HAP-1 (cell line): ENCODE measurements at places on chromosomes 5 and 9.

DNA sequence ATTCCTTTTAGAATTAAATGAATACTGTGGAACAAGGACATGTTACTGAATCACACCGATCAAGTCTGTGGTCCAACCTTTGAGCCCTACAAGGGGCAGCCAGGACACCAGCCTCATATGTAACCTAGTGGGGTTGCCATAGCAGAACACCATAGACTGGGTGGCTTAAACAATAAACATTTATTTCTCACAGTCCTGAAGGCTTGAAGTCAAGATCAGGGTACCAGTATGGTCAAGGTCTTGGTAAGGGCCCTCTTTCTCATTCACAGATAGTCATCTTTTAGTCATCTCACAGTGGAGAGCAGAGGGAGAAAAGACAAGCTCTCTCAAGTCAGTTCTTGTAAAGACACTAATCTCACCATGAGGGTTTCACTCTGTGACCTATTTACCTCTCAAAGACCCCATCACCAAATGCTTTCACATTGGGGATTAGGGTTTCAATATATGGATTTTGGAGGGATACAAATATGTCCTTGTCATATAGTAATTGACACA, 422.5 kb downstream of the GADD45G start:
- DNase-seq: no peak

DNA sequence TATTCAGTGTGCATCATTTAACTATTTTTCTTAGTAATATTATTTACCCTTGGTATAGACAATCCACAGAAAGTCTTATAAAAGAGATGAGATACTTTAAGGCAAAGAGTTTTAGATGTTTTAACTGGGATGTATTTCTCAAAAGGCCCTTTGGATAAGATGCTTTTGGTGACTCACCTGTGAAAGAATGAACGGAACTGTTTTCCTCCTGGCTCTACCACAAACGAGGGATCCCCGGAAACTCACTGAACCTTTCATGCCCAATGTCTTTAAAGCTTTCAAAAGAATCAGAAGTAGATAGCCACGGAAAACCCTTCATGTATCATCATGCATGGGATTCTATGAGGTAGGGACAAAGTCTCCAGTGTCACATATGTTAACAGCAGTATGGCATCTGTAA, 1.6 kb downstream of the ZNF782 start:
- DNase-seq: no peak

DNA sequence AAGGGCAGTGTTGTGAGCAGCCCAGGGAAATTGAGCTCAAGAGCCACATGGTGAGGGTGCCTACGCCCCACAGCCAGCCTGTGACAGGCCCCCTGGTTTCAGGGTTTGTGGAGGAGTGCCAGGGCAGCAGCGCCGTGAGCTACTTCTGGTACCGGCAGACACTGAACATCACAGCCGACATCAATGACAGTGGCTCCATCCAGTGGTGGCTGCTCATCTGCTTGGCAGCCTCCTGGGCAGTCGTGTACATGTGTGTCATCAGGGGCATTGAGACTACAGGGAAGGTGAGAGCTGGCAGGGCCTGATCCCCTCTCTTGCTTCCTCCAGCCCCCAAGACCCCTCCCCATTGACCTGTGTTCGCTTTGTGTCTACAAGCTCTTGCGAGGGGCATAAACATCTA, 10.2 kb downstream of the SLC6A18 start:
- no peak for DNase-seq

DNA sequence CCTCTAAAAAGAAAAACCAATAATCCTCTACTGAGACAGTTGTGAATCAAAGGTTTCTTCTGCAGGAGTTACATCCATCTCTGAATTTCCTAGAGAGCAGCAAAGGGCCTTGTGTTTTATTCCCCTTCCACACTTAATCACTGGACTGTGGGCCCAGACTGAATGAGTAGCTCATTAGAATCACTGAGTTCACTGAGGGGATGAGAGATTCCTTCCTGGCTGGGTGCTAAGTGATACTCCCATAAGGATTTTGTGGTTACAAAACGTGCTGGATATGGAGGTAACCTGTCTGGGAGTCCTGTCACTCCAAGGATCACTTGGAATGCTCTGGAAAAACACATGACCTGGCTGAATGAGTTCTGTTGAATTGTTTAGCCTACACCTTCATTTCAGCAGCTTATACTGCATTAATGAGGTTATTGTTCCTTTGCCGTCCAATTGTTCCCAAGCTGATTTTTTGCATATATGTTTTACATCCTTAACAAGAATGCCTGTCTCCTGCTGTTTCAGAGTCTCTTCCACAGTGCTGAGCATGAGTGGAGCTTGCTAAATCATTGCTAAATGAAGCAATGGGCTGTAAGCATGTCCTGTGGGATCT, 82.9 kb downstream of the MEF2C start:
- DNase-seq: no peak

DNA sequence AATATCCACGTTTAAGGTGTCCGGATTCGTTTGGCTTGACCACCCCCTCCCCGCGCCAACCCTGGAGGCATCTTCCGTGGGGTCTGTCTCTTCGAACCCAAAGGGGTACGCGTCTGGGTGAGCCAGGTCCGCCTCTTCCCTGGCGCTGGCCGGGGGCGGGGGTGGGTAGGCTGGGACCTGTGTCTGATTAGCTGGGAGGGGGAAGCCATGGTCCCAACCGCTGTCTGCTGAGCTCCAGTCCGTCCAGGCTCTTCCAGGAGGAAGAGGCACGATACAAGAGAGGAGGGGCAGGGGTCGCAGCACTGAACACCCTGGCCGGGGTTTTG, at the start of gene LVRN:
Gene LVRN, plus strand, starts transcription at position 237 of the 326 bp plus-strand sequence. CDS start 143 bp downstream, outside the sequence.
- DNase-seq: no peak

DNA sequence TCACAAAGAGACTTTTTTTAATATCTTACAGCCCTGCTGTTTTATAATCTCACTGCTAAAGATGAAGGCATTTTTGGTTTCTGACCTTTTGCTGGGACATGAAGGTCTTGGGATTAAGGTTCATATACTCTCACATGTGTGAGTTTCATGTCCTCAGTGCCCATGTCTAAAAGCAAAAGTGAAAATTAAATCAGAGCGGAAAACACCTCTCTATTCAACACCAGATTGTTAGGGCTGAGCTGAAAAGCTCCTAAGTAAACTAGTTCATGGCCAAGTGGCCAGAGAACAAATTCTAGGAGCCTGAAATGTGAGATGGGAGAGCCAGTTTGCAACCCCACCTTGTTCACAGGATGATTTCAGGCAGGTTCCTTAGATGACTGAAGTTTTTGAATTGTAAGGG, 110.9 kb downstream of the GRIA1 start:
- no peak for DNase-seq

GRCh38 chr9:36006549-36007315, 30.0 kb upstream of the RECK start:
- no peak for DNase-seq

DNA sequence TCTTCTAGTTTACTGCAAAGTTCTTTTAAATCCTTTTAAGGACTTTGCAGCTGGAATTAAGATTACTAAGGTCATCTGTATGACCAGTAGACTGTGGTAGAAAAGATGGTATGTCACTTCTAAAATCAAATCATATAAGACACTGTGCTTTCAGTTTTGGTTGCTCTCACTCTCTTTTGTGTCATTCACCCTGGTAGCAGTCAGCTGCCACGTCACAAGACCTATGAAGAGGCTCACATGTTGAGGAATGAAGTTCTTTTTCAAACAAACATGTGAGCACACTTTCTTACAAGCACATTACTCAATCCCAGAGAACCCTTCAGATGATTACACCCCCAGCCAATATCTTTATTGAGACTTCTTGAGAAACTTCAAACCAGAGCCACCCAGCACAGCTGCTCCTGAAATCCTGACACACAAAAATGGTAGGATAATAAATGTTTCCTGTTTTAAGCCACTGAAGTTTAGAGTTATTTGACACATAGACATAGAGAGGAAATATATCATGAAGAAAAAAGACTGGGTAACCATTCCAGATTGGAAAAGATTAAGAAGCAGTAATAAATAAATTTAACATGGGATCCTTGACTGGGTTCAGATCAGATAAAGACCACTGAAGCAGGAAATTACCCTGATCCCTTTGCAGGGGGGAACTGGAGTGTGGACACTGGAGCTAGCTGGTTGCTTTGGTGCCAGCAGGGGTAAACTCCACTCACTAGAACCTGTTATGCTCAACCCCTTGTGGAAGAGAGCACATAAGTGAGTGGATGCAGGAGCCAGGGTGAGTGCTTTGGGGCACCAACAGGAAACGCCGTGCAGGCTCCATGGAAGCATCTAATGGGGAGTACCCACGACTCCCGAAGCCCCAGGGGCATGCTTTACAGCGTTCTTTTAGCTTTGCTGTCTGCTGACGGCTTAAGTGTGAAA, 64.1 kb downstream of the SLCO4C1 start:
- DNase-seq: no peak

DNA sequence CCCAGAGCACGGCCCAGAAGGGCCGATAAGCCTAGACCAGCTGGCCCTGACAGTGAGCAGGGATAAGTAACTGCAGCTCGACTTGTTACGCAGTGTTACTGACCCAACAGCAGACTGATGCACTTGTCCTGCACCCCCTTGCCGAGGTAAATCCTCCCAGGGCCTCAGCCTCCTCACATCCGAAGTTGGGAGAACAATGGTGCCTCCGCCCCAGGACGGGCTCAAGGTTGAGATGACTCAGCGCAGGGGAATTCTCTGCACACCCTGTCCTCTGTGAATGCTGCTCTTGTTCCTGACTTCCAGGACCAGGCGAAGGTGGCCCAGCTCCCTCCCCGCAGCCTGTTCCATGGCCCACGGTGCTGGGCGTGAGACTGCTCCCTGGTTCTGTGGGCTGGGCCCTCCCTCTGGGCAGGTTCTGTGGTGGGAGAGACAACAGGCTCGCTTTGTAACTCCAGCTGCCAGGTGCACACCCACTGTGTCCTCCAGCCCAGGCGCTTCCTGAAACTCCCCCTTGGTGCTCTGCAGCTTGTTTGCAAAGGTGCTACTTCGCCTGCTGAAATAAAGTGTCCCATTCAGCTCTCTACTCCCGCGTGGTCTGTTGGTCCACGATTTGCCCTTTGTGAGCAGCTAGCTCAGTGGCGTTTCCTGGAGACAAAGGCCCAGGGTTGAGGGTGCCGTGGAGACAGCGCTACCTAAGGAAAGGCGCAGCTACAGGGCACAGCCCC, 40.1 kb upstream of the SLC6A19 start:
- no peak for DNase-seq

- DNase-seq: no peak
These were observed 182.1 kb downstream of the ARHGAP26 start for GRCh38 chr5:142952229-142952628.

GRCh38 chr9:94971378-94972131, 245.1 kb downstream of the AOPEP start:
- no peak for DNase-seq

- DNase-seq: no peak
These were observed 99.3 kb downstream of the CDK5RAP2 start for GRCh38 chr9:120480707-120481106.

DNA sequence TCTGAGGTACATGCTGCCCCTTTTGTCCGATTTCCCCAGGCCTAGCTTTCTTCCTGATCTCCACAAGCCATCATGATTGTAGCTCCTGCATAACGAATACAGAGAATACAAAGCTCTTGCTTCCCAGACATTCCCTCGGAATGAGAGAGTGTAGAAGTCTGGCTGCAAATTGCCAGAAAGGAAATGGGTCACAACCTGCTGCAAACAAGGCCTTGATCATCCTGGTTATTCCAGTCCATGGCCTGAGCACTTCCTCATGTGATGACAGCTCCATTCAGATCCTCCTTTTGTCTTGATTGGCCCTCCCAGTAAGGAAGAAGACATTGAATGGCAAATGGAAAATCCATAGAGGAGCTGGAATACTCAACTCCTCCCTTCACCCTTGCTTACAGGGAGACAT, 136.0 kb upstream of the ADRA1B start:
- no peak for DNase-seq
